RWPE2 (cell line): ENCODE measurements at places on chromosomes 7 and 10.
A peak's percentile ranks its signal among the peaks of the same experiment; 100 is the strongest.

- H3K27me3 ChIP-seq = no peaks in the 10 kb centered on the region
- no peaks in the 10 kb centered on the region for H3K36me3 ChIP-seq
- DNase-seq = no peak
- H3K27ac ChIP-seq = no peak overlapping the region
These were observed 164.0 kb downstream of the MGMT start for GRCh38 chr10:129631006-129631405.

DNA sequence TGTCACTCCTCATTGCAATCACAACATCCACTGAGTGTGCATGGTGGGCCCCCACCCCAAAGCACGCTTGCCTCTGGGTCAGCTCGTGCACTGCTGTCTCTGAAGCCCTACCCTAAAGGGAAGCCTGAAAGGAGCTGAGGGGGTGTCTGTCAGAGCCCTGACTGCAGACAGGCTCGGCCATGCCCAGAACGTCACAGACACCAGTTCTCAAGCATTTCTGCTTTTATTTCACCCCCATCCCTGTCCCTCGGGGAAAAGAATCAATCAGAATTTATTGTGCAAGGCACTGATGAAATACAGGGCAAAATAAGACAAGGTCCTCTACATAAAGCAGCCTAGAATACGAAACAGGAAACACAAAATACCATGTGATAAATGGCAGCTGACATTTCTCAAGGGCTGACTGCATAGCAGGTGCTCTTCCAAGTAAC lies 231.8 kb downstream of the WDR37 start:
- no peaks in the 10 kb centered on the region for H3K36me3 ChIP-seq
- DNase-seq = no peak
- H3K4me3 ChIP-seq = no peak overlapping the region
- H3K4me1 ChIP-seq = peaks cover 15% of the 10 kb centered on the region
- no peak overlapping the region for H3K27ac ChIP-seq
- H3K27me3 ChIP-seq = no peaks in the 10 kb centered on the region

GRCh38 chr10:108583877-108584276 lies 1339.4 kb downstream of the XPNPEP1 start:
- H3K27me3 ChIP-seq = no peaks in the 10 kb centered on the region
- H3K27ac ChIP-seq = no peak overlapping the region
- no peaks in the 10 kb centered on the region for H3K36me3 ChIP-seq
- H3K4me3 ChIP-seq = no peak overlapping the region
- DNase-seq = no peak

- H3K4me3 ChIP-seq = no peak overlapping the region
- H3K27me3 ChIP-seq = no peaks in the 10 kb centered on the region
- no peak overlapping the region for H3K27ac ChIP-seq
- H3K4me1 ChIP-seq = no peaks in the 10 kb centered on the region
These were observed 135.5 kb downstream of the IQUB start for GRCh38 chr7:123398921-123399320.

- no peaks in the 10 kb centered on the region for H3K36me3 ChIP-seq
These were observed 146.9 kb upstream of the KLF6 start for GRCh38 chr10:3931901-3932300.

- no peak overlapping the region for H3K27ac ChIP-seq
- H3K36me3 ChIP-seq = no peaks in the 10 kb centered on the region
- H3K4me1 ChIP-seq = no peaks in the 10 kb centered on the region
- DNase-seq = no peak
- H3K4me3 ChIP-seq = no peak overlapping the region
These were observed 47.2 kb upstream of the SFTPD start for GRCh38 chr10:79995979-79996634.

DNA sequence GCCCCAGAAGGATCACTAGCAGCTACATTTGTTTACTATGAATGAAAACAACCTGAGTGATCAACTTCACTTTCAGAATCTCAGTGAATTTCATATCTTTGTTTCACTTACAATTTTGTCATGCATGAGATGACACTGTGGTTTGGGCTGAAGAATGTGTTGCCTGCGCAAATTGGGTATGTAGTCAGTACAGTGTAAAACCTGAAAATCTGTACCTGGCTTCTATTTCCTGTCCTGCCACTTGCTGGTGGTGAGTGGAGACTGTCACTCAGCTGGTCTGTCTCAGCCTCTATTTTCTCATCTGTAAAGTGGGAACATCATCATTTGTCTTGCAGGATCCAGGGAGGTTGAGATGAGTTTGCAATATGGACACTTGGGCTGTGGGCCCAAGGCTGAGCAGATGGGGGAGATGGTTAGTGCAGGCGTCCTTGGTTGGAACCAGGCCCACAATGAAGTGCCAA lies 118.0 kb downstream of the WDFY4 start:
- DNase-seq = no peak
- no peak overlapping the region for H3K4me3 ChIP-seq
- no peaks in the 10 kb centered on the region for H3K36me3 ChIP-seq
- no peaks in the 10 kb centered on the region for H3K4me1 ChIP-seq
- no peaks in the 10 kb centered on the region for H3K27me3 ChIP-seq

DNA sequence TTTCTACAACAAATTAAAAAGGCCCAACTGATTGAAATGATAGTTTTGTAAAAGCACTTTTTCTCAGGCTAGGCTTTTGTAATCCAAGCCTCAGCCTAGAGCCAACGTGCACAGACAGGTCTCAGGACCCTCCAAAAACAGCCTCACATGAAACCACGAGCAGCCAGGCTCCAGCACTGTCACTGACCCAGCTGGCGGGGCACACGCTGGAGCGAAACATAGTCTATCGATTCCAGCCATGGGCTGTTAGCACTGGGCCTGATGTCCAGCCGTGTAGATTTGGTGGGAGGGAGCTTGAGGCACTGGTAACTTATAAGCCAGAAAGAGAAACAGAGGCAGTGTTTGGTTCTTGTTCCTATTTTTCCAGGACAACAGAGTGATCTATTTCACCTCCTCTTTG lies 104.5 kb downstream of the EBF3 start:
- H3K4me1 ChIP-seq = no peaks in the 10 kb centered on the region
- H3K4me3 ChIP-seq = no peak overlapping the region
- H3K27me3 ChIP-seq = no peaks in the 10 kb centered on the region
- no peak overlapping the region for H3K27ac ChIP-seq

GRCh38 chr10:125149036-125149679 lies 11.2 kb downstream of the CTBP2 start:
- H3K27me3 ChIP-seq = no peaks in the 10 kb centered on the region
- DNase-seq = no peak
- H3K36me3 ChIP-seq = peaks cover 65% of the 10 kb centered on the region
- no peak overlapping the region for H3K4me3 ChIP-seq
- peak overlapping the region; percentile 89 for H3K27ac ChIP-seq
